ENCODE measurements at places on chromosomes 3 and 15.

DNA sequence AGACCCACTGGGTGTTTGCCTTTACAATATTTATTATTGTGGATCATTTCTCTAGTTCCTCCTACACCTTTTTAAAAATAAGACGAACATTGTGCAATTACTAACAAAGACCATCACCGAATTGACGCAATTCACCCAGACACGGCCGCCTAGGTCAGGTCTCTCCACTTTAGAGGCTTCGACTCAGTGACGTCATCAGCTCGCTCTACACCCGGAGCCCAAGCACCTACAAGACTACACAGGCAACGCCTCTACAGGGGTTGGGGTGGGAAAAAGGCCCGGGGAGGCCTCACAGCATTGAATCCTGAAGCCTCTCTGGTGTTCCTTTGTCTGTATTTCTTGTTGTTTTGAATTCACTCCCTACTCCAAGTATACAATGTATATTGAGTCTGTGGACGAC is 16.6 kb downstream of the ZIC4 start:
- no peak for DNase-seq

DNA sequence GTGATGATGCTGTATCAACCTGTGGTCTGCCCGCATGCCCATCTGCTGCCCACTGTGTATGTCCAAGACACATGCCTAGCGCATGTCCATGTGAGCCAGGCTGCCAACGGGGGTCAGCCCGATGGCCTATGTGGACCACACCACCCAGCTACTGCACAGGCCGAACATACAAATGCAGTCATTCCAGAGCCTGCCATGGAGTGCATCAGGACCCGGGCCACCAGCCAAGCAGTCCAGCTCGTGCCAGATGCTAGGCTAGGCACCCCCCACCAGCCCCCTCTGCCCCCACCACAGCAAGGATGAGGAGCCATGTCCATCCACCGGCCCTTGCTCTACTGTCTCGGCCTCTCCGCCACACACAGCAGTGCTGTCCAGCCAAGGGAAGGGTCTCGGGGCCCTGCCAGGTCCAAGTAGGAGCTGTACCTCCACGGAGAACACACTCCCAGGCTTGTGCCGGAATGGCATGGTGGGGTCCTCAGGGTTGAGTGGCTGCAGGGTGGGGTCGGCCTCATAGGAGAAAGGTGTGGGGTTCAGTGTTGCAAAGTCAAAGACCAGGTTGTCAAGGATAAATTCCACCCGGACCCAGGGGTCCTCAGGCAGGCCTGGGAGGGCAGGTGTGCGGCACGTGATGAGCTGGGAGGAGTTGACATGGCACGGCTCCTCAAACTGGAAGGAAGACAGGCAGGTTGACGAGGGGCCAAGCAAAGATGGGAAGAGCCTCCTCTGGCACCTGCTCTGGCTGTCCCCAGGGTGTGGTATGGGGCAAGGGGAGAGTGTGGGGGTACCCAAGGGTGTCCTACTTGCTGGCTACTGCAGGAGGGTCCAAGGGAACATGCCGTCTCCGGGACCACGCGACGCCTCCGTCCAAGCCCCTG is 15.3 kb downstream of the PLXNB1 start:
- DNase-seq, result no peak

DNA sequence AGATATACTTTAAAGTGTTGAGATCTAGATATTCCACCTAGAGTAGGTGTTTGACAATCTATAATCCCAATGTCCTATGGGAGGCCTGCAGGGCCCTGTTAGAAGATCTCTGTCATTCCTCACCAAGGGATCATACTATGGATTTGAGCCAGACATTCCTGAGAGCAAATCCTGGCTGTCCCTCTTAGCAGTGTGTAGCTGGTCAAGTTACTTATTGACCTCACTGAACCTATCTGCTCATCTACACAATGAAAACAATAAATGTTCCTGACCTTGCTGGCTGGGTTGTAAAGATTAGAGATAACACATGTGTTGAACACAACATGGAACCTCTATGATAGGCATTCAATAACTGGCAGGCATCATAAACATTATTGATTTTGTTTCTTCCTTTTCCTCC is 265.6 kb upstream of the ATP11B start:
- peak; percentile 2 for DNase-seq

DNA sequence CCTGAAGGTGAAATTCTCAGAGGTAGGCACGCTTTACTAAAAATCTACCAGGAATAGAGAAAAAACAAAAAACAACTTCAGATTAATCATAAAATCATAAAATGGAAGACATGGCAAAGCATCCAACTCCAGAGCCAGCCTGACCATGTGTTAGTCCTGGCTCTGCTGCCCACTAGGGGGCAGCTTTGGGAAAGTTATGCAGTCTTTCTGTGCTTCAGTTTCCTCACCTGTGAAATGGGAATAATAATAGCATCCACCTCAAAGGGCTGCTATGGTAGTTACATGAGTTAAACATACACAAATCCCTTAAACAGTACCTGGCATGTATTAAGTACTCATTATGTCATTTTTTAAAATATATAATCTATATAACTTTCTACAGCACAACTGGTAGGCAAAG is 52.3 kb downstream of the WNT5A start:
- DNase-seq, result no peak

- no peak for DNase-seq
These were observed 3.0 kb upstream of the ZMAT3 start for GRCh38 chr3:179074656-179075055.

GRCh38 chr15:75861750-75862402 is 18.6 kb downstream of the UBE2Q2 start:
- DNase-seq, result no peak

DNA sequence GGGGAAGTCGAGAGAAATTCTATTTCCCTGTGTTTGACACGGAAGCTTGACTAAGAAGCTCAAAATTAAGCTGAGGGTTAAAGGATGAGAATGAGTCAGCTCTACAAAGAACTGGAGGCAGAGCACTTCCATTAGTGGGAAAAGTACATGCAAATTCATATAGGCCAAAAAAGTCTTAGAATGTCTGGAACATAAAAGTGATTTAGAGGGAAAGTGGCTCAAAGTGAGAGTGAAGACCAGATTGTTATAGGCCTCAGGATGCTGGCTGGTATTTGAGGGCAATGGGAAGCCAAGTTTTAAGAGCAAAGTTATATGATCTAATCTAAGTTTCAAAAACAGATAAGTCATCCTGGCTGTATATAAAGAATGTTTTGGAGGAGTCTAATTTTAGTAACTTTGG is 857.3 kb downstream of the NAALADL2 start:
- DNase-seq, result no peak

DNA sequence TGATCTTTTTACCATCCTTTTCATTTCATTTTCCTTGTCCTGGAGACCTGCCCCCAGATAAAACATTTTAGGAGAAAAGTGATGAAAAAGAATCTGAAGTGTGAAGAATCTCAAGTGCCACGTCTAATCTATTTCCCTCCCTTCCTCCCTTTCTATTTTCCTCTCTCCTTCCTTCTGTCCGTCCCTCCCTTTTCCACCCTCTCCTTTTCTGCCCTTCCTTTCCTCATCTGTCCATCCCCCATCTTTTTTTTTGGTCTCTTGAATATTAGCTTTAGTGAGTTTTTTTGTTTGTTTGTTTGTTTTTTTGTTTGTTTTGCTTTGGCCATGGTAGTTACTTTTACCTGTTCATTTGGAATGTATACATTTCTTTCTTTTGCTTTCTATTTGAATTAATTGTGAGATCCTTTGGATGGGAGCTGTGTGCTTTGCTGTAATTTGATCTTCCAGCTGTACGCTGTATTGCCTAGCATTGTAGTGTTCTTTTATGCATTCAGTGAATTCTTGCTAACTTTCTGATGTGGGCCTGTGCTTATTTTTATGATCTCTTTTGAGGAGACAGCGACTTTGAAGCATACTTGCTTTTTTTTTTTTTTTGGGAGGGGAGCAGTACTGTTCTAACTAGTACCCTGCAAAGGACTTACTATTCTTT is 19.2 kb downstream of the CDIN1 start:
- no peak for DNase-seq

- no peak for DNase-seq
These were observed 60.8 kb downstream of the DAPK2 start for GRCh38 chr15:63985221-63986184.

- DNase-seq, result no peak
These were observed 143.2 kb downstream of the FAM43A start for GRCh38 chr3:194828926-194829325.

DNA sequence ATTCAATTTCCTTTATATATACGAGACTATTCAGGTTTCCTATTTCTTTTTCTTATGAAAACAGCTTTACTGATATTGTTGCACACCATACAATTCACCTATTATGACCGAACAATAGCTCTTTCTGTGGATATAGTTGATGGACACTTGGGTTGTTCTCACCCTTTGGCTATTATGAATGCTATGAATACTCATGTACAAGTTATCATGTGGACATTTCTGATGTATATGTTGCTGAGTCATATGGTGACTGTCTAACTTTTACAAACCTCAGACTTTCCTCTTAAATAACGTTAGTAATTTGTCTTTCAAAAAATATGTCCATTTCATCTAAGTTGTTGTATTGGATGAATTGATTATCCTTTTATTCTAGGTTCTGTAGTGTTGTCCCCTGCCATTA is 15.7 kb upstream of the USF3 start:
- no peak for DNase-seq

GRCh38 chr3:150639262-150639661 is 36.1 kb downstream of the SELENOT start:
- DNase-seq, result no peak

GRCh38 chr3:123385981-123386380 is 62.9 kb downstream of the ADCY5 start:
- DNase-seq, result peak; percentile 25

- no peak for DNase-seq
These were observed 42.9 kb downstream of the IDH2 start for GRCh38 chr15:90059208-90059985.

DNA sequence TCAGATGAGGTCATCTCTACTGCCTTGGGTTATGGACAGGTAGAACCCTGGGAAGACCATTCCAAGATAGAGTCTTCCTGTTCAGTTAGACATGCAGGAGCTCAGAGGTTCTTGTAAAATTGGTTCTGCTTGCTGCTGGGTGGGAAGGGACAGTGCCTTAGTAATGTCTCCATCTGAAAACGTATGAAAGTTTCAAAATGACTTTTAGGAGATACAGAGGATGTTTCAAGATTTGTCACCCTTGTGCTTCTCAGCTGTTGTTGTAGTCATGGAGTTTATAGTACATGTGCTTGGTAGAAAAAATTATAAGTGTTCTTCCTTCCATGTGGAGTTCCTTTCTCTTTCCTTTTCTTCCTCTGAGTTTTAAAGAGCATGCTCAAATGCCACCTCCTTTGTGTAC is 885.2 kb upstream of the CFAP20DC start:
- no peak for DNase-seq

DNA sequence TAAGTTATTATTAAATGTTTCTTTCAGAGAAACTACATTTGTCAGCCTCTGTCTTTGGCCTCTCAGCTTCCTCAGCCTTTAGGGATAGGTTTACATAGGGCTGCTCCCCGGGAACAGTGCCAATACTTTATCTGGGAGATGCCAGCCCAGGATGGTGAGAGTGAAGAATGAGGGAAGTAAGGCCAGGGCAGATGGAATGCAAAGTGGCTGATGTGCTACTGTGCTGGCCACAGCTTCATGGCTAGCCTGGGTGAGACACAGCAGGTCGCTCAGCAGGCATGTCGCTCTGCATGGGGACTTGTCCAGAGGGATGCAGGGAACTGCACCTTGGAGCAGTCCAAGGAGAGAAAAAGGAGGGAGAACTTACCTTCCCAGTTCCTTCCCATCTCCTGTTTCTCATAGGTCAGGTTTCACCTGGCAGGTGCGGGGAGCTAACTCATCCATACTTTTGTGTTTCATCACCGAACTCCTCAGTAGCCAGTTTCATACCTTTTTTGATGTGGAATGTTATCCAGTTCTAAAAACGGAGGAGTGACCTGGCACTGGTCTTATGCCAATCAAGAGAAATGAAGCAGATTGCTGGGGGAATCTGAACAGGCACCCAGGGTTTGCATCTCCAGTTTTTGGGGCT is 30.9 kb upstream of the C15orf39 start:
- no peak for DNase-seq

DNA sequence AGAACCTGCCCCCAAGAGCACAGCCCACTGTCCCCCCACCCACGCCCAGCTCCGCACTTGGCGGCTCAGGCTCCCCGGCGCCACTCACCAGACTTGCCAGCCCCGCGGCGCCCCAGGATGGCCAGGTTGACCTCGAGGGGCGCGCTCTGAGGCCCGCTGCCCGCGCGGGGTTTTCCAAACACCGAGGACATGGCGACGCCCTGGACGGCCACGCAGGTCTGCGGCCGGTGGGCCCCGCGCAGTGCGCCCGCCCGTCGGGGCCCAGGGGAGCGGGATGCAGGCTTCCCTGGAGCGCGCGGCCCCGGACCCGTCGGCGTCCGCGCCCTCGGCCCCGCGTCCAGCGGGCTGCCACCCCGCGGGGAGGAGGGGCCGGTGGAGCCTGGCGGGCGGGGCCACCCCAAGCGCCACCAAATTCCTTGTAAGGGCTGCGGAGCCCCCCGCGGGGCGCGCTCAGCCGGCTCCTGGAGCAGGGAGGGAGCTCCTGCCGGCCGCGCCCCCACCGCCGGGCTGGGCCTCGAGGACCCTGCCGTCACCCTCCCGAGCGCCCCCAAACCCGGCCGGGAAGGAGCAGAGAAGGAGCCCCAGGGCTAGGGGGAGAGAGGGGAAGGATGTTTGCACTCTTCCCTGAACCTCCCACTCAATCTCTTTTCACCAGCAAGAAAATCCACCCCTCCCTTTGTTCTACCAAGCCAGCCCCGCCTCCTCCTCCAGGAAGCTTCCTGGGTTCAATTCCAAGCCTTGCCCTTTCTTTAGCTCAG is at the start of gene RASL12:
RASL12 (minus strand) TSS at position 347 of the 758 bp plus-strand sequence; CDS start at position 191, 156 bp downstream.
- DNase-seq, result no peak

- DNase-seq, result no peak
These were observed 122.6 kb upstream of the SMAD3 start for GRCh38 chr15:66942649-66943390.

All from A549 (cell line).